ENCODE measurements at places on chromosomes 2 and 18.

- DNase-seq, result no peak
Observed at GRCh38 chr2:176744146-176744545, 468.4 kb upstream of the HNRNPA3 start.

- no peak for DNase-seq
Observed at GRCh38 chr2:1656961-1657841, 87.1 kb downstream of the PXDN start.

DNA sequence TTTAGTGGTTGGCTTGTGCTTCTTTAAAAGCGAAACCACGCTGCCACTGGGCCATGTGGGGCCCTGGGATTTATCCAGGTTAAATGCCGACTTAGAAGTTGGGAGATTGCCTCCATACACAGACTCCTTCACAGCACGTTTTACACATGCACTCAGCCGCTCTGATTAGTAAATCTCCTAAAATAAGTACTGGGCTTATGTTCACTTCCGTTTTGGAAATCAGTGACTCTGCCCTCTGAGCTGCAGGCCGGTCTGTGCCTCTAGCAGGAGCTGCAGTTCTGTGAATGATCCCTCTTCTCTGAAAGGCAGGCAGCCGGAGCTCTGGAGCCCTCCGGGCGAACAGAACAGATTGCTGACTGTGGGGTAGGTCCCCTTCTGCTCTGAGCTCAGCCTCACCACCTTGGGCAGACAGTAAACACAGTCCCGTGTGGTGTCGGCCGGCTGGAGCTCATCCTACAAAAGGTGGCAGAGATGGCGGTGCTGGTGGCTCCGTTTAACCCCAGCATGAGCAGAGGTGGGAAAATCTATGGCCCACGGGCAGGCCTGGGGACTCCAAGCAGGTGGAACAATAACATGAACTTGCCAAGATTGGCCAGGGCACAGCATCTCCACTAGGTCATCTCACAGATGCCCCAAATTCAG, 9.8 kb upstream of the RAB17 start:
- peak; percentile 14 for DNase-seq

DNA sequence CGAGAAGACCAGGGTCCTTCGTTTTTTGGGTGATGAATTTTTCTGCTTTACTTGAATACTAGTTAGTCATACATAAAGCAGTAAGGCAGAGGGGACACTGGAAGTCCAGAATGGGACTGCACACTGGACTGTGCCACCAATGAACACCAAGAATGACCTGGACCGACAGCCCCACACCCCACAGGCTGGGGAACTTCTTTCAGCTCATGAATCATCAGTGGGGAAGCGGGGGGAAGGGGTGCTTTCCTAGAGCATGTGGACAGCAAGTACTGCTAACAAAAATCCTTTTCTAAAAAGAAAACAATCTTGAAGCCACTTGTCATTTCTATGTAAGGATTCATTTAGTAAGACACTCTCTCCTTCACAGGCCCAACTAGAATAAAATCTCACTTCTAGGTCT, 86.0 kb downstream of the DTNB start:
- no peak for DNase-seq

DNA sequence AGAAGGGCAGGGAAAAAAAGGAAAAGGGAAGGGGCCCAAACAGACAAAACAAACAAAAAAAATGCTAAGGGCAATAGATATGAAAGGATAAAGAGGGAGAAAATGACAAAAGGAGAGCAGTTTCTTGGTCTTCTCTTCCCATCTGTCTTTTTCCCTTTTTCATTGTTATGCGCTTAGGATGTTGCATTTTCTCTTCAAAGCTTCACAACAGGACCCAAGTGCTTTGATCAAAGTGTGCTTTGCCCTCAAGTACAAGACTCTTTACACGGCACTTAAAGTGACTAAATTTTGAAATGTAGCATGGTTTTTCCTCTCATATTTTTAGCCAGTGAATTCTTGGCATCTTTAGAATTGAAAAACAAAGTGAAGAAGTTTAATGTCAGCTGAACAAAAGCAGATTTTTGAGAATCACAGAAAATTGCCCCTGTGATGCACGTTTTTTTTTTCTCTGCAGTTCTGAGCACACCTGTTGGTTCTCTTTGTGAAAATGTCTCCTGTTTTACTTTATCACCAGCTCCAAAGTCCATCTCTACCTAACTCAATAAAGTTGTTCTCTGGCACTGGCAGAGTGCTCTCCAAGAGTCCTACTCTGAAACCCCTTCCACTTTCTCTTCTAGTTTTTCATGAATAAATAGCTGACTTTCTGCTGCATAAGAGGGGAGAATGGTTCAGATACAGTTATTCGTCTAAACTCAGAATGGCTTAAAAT, 126.6 kb downstream of the KCNH7 start:
- DNase-seq, result no peak

DNA sequence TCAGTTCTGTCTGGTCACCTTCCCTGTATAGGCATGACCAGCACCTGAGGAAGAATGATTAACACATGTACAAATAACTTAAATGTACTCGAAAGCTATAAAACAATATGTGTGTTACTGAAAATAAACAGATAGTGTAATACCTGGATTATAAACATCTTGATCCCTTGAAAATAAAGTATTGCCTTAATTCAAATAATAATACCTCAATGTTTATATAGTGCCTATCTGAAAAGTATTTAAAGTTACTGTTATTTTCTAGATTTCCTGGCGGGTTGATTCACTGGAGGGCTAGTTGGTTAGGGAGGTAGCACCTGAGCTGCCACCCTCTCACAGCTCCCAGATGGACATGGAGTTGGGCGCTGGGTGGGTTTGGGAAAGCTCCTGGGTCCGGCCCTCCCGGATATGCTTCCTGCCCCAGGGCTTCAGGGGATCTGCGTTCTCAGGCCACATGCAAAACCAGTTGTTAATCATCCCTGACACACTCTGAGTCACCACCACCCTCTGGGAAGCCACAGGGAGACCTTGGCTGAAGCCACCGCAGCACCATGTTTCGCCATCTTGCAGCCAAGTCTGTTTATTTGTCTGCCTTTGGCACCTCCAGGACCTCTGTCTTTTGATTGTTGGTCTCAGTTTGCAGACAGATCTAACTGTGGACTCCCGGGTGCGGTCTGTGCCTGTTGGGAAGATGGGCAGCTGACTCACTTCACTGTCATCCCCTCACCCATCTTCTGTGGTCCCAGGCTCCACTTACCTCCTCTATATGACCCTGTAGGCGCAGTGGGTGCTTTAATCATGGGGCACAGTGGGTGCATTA, 35.3 kb downstream of the RAB31 start:
- DNase-seq, result no peak

GRCh38 chr2:71133603-71134002, 3.2 kb downstream of the MPHOSPH10 start:
- DNase-seq, result no peak

- DNase-seq, result no peak
Observed at GRCh38 chr18:12838178-12838634, 45.8 kb downstream of the PTPN2 start.

- DNase-seq, result no peak
Observed at GRCh38 chr2:181632733-181633401, 24.0 kb downstream of the CERKL start.

- DNase-seq, result no peak
Observed at GRCh38 chr18:63492851-63493250, 16.1 kb downstream of the SERPINB5 start.

- DNase-seq, result no peak
Observed at GRCh38 chr2:8278709-8279354, 403.0 kb upstream of the ID2 start.

GRCh38 chr2:1051075-1051474, 100.4 kb downstream of the SNTG2 start:
- no peak for DNase-seq

DNA sequence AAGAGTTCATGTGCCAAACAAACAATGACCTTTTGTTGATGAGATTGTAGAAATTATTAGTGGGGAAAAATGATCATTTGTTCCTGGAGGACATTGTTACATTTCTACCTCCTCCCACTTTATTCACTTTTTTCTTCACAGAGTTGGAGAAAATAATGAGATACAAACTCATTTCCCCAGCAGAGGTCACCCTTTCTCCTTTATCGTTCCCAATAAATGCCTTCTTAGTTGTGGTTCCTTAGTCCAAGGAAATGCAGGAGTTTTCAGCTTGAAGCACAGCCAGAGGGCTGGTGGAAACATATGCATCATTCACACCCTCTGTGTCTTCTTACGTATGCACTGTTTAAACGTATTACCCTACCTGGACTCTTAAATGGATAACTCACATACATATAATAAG, 108.8 kb downstream of the SLC4A3 start:
- no peak for DNase-seq

- DNase-seq, result no peak
Observed at GRCh38 chr2:203383038-203383437, 54.8 kb downstream of the ABI2 start.

DNA sequence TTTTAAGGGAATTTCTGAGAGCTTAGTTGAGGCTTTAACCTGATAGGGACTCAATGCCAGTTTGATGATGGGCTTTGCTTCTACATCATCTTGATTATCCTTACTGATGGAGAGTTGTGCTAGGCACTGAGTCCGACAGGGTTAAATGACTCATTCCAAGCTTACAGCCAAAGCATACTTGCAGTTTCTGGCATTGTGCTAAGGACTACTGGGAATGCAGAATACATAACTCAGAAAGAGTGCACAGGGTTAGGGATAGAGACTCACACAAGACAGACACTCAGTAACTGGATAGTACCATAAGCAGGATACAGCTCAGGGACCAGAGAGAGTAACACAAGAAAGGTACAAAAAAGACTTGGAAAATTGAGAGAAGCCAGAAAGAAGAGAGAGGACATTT, 94.1 kb upstream of the SLC14A2 start:
- no peak for DNase-seq

- no peak for DNase-seq
Observed at GRCh38 chr2:60554074-60554645, 706 bp upstream of the BCL11A start.
